ENCODE measurements at places on chromosomes 6 and 20.

DNA sequence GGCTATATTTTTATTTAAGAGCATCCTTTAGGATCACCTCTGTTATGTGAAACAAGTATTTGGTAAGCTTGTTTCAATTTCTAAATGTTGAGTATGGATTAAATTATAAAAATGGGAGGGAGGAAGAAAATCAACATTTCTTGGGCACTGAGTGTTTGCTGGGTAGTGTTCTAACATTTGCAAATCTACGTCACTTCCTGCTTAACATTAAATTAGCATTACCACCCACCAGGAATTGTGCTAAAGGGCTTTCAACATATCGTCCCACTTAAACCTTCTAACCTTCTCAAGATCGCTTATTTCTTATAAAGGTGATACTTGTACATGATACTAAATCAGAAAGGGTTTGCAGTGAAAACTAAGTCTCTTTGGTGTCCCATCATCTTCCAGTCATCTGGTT lies 7.9 kb upstream of the TMEM217 start:
- no peak for DNase-seq

DNA sequence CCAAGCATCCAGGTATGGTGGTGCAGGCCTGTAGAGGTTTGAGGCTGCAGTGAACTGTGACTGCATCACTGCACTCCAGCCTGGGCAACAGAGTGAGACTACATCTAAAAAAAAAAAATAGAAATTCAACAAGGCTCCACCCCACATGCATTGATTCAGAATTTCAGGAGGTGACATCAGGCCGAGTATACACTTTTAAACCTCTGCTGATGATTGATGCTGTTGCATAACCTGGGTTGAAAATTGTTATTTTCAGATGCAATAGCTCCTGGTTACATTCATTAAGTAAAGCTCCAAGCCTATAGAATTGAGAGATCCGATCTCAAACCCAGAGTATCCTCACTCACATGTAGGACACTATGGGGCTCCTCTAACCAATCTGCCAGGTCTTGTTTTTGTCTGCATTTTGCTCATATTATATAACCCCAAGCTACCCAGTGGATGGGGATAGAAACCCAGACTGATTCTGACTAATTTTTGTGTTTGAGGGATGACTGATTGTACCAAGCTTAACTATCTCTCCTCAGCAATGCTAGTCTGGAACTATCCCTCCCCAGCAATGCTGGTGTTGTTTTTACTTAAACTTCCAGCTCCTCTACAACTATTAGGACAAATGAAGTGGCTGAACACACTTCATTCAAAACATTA lies 123.5 kb upstream of the PREP start:
- DNase-seq, result no peak

GRCh38 chr20:33232486-33233072 lies 3.2 kb upstream of the BPIFA1 start:
- DNase-seq, result peak; percentile 20

DNA sequence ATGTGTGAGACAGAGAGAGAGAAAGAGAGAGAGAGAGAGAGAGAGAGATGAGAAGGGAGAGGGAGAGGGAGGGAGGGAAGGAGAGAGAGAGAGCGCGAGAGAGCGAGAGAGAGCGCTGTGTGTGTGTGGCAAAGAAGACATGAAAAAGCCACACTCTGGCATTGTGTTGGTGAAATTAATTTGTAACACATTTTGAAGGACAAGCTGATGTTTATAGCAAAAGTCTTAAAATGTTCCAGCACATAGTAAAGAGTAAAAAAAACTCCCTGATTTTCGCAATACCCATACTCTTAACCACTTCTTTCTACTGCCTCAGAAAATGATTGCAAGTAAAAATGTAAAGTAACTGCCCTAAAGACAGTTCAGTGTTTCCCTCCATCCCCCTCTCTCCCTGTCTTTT lies 56.7 kb downstream of the SLC22A1 start:
- no peak for DNase-seq

DNA sequence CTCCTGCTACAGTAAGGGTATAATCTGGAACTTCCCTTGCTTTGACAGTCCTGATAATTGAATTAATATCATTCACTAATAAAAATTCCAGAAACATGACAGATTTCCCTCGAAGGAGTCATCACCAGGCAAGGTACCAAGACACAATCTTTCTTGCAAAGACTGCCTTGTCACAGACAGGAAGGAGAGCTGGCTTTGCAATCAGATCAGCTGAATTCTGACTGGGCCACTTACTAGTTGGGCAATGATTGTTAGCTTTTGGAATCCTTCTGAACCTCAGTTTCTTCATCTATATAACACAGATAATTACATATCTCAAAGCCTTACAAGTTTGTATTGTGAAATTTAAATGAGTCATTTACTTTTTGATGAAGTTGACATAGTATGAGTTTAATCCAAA lies 344.2 kb downstream of the RFPL4B start:
- peak; percentile 61 for DNase-seq

DNA sequence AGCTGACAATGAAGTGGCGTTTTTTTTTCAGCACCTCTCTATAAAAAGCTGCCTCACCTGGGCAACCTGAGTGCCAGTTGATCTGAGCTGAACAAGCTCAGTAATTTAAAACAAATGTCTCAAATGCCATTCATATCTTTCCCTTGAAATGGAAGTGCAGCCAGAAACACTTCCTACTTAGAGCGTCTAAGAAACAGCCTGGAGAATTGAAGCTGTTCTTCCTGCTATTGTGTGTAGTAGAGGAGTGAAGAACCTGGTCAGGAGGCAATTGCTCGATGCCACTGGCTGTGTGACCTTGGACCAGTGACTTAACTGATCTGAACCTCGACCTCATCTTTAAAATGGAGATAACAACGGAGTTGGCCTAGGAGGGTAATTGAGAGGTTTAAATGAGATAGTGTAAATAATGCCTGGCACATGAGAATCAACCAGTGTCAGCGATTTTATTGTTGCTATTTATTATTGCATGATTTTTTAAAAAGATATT lies 95.4 kb upstream of the FOXQ1 start:
- DNase-seq, result no peak

GRCh38 chr6:33171880-33172687 lies 20.2 kb downstream of the COL11A2 start:
- DNase-seq, result no peak
